ENCODE measurements at places on chromosomes 11 and 22. TPM values are rescaled to one million over a fixed set of nuclear protein-coding genes. Genes with fewer than 3 reads are reported as not detected.

The SCN3B gene
- 3.6 TPM for total RNA-seq

The HOATZ gene
- total RNA-seq, result not detected

The PAAF1 gene
- 14.3 TPM for total RNA-seq

The GNB1L gene
- 2.1 TPM for total RNA-seq

The LPXN gene
- 3.5 TPM for total RNA-seq

The MS4A3 gene
- total RNA-seq, result 18.1 TPM
